ENCODE measurements at places on chromosomes 1 and 21.

GRCh38 chr1:192747943-192748342, 60.9 kb upstream of the RGS2 start:
- no peak for DNase-seq

- no peak for DNase-seq
These were observed 30.1 kb downstream of the STPG1 start for GRCh38 chr1:24383381-24383940.

- DNase-seq = no peak
These were observed 392.6 kb upstream of the VAMP3 start for GRCh38 chr1:7378346-7379130.

- DNase-seq = no peak
These were observed 19.2 kb upstream of the B3GALT5 start for GRCh38 chr21:39593522-39593921.

GRCh38 chr1:248778906-248779305, 23.3 kb upstream of the LYPD8 start:
- no peak for DNase-seq

GRCh38 chr1:101098327-101098726, 72.7 kb upstream of the DPH5 start:
- no peak for DNase-seq

GRCh38 chr1:225670806-225671733, 18.1 kb upstream of the ENAH start:
- DNase-seq = no peak

DNA sequence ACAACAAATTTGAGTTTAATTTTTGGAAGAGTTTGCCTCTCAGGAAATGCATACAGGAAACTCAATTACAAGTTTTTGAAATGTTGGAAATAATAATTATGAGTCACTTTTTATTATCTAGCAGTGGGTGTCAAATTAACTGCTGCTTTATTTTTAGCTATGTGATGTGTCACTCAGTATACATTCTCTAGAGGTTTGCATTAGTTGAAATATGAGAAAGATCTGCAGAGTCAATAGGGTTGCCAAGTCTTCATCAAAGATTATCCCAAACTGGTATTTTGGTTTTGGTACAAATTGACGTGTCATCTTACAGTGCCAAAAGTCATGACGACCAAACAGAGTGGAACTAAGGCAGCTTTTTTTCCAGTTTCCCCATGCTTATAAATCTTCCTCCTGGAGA, 54.3 kb upstream of the DIPK1A start:
- DNase-seq = no peak

- no peak for DNase-seq
These were observed 167.3 kb downstream of the PDE4B start for GRCh38 chr1:65959896-65960567.

GRCh38 chr1:33433509-33434362, 2.8 kb upstream of the PHC2 start:
- no peak for DNase-seq

DNA sequence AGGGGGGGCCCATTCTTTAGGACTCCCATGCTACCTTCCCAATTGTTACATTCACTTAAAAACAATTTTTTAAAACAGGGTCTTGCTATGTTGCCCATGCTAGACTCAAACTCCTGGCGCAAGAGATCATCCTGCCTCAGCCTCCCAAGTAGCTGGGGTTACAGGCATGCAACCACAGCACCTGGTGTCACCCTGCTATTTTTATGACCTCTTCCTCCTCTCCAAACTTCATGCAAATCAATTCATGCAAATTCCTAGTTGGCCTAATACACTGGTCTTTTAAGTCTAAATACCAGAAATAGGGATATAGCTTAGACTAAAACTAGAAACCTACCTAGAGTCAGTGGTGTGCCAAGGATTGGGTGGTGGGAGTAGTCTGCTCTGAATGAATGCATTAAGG, 30.1 kb downstream of the CDKN2C start:
- no peak for DNase-seq

DNA sequence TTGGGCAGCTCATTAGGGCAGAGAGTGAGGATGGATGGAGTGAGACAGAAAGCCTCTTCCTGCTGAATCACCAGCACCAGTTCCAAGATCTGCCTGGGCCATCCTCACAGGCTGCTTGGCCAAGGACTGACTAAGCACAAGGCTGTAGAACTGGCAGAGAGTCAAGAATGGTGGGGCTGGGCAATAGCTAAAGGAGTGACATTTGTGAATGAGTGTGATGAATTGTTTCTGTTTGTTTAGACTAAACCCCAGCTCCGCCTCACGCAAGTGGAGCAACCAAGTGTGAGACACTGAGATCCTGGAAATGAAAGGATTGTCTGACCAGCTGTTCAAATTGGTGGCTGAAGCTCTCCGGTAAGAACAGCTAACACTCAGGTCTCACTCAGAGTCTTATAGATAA, 38.6 kb downstream of the BRINP2 start:
- no peak for DNase-seq

DNA sequence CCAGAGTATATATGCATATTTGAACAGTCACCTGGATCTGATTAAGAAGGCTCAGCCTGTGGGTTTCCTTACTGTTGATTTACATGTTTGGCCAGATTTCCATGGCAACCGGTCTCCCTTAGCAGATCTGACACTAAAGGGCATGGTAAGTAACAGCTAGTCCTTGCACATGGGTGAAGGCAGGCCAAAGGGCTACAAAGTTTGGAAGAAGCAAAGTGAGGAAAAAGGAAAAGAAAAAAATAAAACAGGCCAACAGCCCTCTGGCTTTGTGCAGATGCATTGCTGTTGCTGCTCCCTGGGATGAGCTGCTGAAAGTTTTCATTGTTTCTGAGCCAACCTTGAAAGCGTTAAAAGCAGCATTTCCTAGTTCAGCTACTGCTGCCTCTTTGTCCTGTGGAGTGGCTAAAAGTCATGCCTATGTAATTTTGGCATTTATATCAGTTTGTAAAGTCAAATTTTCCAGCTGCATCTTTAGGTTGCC, 176.5 kb upstream of the HOOK1 start:
- DNase-seq = no peak

GRCh38 chr1:239676522-239677273, 290.3 kb downstream of the CHRM3 start:
- DNase-seq = no peak

GRCh38 chr1:203144661-203145060, 17.1 kb downstream of the ADORA1 start:
- DNase-seq = no peak

Data from activated naive CD4-positive, alpha-beta T cell (primary cell).